Glutamatergic neuron (in vitro differentiated cells): ENCODE measurements at places on chromosomes 7 and 10.

- DNase-seq, result peak; percentile 48
Observed at GRCh38 chr10:29239569-29240472, 49.0 kb upstream of the LYZL1 start.

GRCh38 chr10:46518028-46518725 lies 38.3 kb downstream of the GPRIN2 start:
- DNase-seq, result peak; percentile 11

GRCh38 chr7:66845379-66846095 lies 75.5 kb upstream of the TMEM248 start:
- DNase-seq, result no peak

DNA sequence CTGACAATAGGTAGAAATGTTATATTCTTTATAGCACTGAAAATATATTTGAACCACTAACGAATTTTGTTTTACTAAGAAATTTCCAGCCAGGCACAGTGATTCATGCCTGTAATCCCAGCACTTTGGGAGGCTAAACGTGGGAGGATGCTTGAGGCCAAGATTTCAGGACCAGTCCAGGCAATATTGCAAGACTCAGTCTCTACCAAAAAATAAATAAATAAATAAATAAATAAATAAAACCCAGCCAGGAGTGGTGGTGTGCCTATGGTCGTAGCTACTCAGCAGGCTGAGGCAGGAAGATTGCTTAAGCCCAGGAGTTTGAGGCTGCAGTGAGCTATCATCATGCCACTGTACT lies 39.8 kb downstream of the PIP4K2A start:
- DNase-seq, result no peak

- DNase-seq, result no peak
Observed at GRCh38 chr7:18520450-18521235, 25.1 kb downstream of the HDAC9 start.

GRCh38 chr10:17428351-17429097 lies 25.9 kb downstream of the ST8SIA6 start:
- no peak for DNase-seq

DNA sequence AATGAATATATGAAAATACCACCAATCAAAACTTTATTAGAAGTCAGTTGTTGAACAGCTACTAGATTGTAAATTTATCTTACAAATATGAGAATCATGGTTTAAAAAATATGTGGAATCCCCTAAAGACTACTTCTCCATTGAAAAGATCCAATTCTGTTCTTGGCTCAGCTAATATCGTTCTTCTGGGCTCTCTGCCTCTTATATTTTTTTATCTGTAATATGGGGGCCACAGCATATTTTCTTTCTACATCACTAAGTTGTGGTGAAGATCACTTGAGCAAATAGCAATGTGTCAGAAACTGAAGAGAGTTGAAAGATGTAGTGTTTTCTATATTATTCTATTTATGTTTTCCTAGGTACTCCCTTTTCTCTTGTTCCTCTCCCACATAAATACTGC lies 198.1 kb downstream of the FZD1 start:
- no peak for DNase-seq
